ENCODE measurements at places on chromosomes 7 and 10.

GRCh38 chr7:5683280-5683670, 98.2 kb downstream of the RNF216 start:
- no peak for DNase-seq

- peak; percentile 33 for DNase-seq
These were observed 14.5 kb downstream of the NOBOX start for GRCh38 chr7:144388950-144389349.

DNA sequence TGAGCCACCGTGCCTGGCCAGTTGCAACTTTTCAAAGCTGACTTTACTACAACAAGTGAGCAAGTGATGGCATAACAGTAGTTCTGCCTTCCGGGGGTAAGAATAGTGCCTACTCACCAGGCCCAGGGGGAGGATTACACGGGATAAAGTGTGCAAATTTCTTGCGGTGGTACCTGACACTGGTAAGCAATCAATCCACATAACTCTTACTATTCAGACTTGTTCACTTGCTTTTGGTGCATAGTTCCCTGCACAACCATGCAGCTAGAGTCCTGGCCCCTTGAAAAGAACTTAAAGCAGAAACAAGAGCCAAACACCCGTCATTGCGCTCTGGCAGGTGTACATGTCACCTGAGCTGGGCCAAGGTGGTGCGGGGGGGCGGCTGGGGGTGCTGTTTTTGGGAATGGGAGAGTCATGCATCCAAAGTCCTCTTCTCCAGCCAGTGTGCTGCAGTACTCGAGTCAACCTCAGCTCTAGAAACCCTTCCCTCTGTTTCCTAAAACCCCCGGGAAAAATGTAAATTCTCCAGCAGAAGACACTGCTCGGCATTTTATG, 5.4 kb upstream of the COBL start:
- DNase-seq = no peak

DNA sequence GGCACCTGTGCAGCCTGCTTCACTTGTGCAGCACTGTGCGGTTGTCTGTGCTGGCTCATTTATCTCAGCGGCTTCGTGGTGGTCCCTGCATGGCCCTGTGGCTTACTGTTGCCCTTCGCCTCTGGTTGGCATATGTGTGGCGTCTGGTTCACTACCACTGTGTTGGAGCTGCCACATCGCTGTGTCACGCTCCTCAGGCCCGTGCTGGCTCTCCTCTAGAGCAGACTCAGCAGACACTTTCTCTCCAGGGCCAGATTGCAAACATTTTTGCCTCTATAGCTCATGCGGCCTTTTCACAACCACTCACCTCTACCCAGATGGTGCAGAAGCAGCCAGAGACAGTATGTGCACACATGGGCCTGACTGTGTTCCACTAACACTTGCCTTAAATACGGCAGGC, 37.9 kb downstream of the PPP2R2D start:
- DNase-seq = no peak

DNA sequence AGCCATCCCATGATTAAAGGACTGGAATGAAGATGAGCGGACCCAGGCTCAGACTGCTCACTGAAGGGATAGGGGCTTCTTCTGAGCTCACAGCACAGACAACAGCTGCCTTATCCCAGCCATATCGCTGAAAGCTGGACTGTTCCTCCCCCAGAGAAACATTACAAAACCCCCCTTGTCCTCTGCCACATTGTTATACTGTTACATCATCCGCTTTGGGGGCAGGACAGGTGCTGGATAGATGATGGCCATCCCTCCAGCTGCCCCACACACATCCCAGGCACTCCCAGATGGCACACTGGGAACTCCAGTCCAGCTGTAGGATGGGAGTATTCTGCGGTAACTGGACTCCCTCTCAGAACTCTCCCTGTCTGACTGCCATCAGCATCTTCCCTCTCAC, 58.7 kb upstream of the BTRC start:
- DNase-seq = no peak

GRCh38 chr7:130606161-130606560, 62.4 kb downstream of the COPG2 start:
- DNase-seq = no peak

Data from amniotic epithelial cell (primary cell).